EH (cell line): ENCODE measurements at places on chromosomes 11 and 22.
A peak's percentile ranks its signal among the peaks of the same experiment; 100 is the strongest.

DNA sequence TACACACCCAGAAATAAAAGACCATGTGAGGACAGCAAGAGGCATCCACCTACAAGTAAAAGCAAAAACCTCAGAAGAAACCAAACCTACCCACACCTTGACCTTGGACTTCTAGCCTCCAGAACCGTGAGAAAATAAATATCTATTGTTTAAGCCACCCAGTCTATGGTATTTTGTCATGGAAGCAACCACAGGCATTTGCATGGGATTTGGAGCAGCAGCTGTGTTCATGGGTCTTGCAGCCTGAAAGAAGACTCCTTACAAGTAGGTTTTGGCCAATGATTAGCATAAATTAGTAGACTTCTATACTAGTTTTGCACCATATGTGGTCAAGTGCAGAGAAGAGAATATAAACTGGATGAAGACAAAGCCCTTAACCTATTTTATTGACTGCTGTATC is 27.9 kb downstream of the FSHB start:
- no peak for DNase-seq

DNA sequence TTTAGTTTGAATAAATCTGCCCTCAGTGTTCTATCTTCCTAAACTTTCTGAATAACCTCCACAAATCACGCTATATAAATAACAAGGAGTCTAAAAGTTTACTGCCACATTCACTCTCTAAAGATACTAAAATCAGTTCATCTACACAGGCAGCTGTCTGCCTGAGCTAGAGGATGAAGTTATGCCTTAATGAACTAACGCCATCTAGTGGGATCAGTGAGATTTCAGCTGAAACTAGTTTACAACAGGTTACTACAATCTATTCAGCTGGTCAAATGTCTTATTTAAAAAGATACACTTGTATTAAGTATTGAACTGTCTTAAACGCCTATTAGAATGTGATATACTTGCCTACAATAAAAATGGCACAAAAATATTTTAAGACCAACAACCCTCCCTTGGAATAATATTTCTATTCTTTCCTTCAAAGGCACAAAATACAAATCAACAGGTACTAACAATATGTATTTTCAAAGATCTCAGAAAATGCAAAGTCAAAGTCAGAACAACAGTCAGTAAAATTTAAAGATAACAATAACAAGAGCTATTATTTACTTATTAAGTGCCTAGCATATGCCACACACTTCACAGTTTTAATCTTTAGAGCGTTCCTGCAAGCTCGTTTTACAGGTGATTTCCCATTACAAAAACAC is 84.1 kb downstream of the LARGE2 start:
- peak; percentile 78 for DNase-seq

GRCh38 chr11:65743681-65744025 is 23.1 kb upstream of the RNASEH2C start:
- DNase-seq, result no peak

DNA sequence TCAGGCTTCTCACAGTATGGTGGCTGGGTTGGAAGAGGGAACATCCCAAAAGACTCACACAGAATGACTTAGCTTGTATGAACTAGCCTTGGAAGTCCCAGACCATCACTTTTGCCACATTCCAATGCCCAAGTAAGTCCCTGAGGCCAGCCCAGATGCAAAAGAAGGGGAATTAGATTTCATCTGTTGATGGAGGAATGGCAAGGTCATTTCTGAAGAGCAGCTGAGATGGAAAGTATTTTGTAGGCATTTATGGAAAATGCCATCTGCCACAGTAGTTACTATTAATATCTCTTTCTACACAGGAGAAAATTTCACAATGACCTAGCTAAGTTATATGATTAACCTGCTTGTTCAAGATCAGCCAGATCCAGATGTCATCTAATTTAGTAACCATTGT is 58.8 kb downstream of the ENDOD1 start:
- DNase-seq, result peak; percentile 41

DNA sequence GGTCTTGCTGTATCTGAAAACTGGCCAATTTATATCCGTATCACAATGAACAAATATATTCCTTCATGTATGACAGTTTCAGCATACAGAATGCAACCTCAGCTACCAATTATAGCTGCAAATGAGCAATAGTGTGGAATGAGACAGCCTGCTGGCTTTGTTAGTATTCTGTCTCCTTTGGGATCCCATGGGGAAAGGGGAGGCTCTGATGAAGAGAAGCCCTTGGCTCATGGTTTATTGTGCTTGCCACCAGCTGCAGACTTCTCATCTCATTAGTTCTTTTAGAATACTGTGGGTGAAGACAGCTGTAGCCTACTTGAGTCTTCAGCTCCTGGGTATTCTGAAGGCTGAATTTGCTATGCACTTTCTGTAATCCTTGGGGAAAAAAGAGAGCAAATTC is 42.4 kb downstream of the PITPNB start:
- DNase-seq, result peak; percentile 19
